K562 (cell line): ENCODE measurements at places on chromosomes 7 and 10. TPM values are rescaled to one million over a fixed set of nuclear protein-coding genes. Genes with fewer than 3 reads are reported as not detected.

- DNase-seq, result no peak
Observed at GRCh38 chr10:97550336-97551149, 22.0 kb upstream of the ANKRD2 start.

- DNase-seq, result no peak
Observed at GRCh38 chr7:146982482-146982881, 865.9 kb downstream of the CNTNAP2 start.

The NUDT1 gene
- 63.1 and 64.4 TPM in 2 replicates for polyA plus RNA-seq

DNA sequence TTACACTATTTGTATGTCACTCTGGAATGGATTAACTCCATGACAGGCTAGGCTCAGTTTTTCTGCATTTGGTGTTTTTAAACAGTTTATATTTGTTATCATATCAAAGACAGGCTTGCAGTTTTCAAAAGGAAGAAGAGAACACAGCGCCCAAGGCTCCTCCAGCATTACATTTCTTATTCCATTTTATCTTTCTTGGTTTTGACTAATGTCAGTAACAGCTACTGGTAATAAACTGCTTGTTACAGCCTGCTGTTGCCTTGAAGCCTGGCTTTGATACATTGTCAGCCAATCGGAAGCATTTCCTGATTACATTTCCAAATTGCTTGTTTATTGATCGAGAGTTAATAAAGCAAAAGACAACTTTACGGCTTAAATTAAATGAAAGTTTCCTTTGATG lies 166.0 kb upstream of the MDFIC start:
- no peak for DNase-seq

GRCh38 chr7:41536873-41537665 lies 165.8 kb downstream of the INHBA start:
- no peak for DNase-seq

- DNase-seq, result no peak
Observed at GRCh38 chr7:30778255-30779025, 7.2 kb downstream of the MINDY4 start.

GRCh38 chr7:86815556-86815955 lies 171.8 kb downstream of the GRM3 start:
- no peak for DNase-seq

The AKR1C2 gene
- polyA plus RNA-seq, result 29.0 and 35.4 TPM in 2 replicates

DNA sequence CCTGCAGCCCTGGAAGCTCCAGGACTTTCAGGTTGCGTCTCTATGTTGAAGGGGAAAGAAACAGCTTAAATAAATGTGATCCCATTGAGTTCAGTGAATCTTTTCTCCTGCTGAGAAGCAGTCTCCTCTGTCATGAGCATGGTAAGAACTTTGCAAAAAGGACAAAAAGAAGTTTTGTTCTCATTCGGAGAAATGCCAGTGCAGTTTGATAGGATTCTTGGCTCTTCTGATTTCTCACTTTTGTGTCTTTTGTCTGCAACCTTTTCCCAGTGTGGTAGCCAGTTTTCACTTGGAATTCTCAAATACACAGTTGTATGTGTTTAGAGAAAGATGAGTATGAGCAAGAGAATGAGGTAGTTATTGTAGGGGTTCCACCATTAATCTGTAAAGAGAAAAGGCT lies 64.3 kb downstream of the AP3M1 start:
- DNase-seq, result no peak

The LIPJ gene
- polyA plus RNA-seq, result not detected in 2 replicates

The TLX1 gene
- 0.24 and 0.45 TPM in 2 replicates for polyA plus RNA-seq

GRCh38 chr7:3243680-3244079 lies 57.4 kb upstream of the SDK1 start:
- DNase-seq, result no peak

GRCh38 chr7:106313966-106314365 lies 29.2 kb upstream of the NAMPT start:
- DNase-seq, result no peak

GRCh38 chr10:10520491-10521385 lies 496.9 kb upstream of the CELF2 start:
- no peak for DNase-seq

The KLF14 gene
- polyA plus RNA-seq, result not detected in 2 replicates

GRCh38 chr7:104231054-104232046 lies 23.5 kb upstream of the ORC5 start:
- peak; percentile 61 for DNase-seq

The LUC7L2 gene
- polyA plus RNA-seq, result 117 and 144 TPM in 2 replicates

DNA sequence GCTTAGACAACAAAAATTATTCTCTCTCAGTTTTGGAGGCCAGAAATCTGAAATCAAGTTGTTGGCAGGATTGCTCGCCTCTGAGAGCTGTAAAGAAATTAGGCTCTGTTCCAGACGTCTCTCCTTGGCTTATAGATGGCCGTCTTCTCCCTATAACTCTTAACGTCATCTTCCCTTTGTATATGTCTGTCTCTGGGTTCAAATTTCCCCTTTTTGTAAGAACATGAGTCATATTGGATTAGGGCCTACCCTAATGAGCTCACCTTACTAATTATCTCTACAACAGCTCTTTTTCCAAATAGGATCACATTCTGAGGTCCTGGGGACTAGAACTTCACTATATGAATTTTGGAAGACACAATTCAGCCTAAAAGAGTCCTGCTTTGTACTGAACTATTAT lies 22.4 kb downstream of the GALNTL5 start:
- no peak for DNase-seq

The AQP1 gene
- polyA plus RNA-seq, result 5.4 and 6.7 TPM in 2 replicates
